ENCODE measurements at places on chromosomes 1 and 21.

GRCh38 chr21:34824314-34824713 is 155.5 kb downstream of the CLIC6 start:
- DNase-seq: no peak

DNA sequence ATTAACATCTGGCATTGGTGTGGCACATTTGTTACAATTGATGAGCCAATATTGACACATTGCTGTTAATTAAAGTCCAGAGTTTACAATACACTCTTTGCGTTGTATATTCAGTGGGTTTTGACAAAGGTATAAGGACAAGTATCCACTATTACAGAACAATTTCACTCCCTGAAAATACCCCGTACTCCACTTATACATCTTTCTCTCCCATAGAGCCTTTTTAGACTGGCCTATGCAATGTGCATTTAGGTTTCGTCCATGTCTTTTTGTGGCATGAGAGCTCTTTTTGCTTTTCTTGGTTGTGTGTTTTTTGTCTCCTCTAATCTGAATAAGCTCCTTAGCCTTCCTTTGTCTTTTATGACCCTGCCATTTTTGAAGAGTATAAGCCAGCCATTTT is 40.6 kb upstream of the TSNAX start:
- no peak for DNase-seq

GRCh38 chr1:19715334-19716203 is 50.9 kb downstream of the HTR6 start:
- DNase-seq: peak; percentile 90

DNA sequence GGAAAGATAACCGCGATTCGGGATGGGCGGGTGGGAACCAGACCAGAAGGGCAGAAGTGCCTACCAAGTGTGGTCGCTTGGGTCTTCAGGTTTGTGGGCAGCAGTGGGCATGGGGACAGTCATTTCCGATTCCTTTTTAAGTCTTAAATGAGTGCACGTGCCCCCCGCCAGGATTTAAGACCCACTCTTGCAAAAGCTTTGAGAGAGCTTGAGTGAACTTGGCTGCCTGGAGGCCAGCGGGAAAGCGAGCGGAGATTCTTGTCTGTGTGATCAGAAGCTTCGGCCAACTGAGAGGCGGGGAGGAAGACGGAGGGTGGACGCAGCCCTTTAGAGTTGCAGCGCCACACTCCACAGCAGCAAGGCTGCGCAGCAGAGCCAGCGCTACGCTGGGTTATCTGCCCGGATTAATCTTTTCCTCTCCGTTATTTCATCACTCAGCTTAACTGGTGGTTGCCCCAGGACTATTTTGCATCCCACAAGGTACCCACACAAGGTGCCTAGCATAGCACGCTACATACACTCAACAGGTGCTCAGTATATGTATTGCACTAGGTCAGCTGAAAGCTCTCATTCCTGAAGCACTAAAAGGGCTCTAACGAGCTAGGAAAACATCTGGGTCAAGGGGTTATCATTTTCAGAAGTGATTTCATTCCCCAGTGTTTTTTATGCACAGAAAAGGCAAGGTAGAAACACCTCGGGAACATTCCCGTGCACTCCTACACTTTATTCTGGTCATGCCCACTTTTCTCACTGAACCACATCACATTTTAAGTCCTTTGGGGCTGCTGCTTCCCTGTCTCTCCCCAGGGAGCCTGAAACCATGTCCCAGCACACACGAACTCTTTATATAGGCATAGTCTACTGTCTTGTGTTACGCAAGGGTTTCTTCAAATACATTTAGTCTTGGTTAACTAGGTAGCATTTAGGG is 1.5 kb upstream of the BATF3 start:
- no peak for DNase-seq

GRCh38 chr1:153764310-153764709 is 10.9 kb upstream of the SLC27A3 start:
- no peak for DNase-seq

DNA sequence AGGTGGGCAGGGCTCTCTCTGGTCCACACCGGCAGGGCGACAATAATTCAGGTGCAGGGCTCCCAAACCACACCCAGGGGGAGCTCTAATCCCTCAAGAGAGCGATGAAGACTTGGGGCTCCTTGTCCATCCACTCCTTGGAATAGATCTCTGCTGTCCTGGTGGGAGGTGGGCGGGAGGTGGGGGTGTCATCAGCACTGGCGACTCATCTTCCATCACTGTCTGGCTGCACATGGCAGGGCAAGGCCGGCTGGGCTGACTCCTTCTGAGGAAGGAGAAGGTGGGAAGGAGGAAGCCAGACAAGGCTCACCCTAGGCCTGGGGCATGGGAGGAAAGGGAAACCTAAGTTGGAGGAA is 29.3 kb downstream of the TNNT2 start:
- DNase-seq: peak; percentile 30

- DNase-seq: no peak
Measured at GRCh38 chr21:46173573-46173972, 10.7 kb downstream of the SPATC1L start.

- DNase-seq: no peak
Measured at GRCh38 chr1:24970399-24970753, 40.3 kb upstream of the RUNX3 start.

- no peak for DNase-seq
Measured at GRCh38 chr21:45175326-45176095, 101.1 kb downstream of the ADARB1 start.

DNA sequence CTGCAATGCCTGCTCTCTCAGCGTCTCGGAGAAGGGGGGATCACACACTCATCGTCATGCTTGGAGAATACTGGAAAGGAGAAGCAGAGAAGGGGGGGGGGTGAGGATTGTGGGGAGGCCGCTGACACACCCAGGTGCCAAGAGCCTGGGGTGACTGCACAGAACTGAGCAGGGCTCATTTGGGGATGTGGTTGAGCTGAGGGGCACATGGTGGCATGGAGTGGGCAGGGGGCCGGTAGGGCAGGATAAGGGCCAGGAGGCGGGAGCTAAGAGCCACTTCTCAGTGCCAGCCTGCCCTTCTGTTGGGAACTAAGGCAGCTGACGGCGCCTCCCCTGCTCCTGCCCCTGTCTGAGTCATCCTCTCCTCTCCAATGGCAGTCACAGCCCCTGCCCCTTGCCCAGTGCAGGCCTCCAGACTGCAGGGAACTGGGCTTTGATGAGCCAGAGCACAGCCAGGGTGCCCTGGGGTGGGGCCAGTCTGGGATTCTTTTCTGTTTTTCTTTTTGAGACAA is 27.2 kb downstream of the MRPL37 start:
- DNase-seq: peak; percentile 43

DNA sequence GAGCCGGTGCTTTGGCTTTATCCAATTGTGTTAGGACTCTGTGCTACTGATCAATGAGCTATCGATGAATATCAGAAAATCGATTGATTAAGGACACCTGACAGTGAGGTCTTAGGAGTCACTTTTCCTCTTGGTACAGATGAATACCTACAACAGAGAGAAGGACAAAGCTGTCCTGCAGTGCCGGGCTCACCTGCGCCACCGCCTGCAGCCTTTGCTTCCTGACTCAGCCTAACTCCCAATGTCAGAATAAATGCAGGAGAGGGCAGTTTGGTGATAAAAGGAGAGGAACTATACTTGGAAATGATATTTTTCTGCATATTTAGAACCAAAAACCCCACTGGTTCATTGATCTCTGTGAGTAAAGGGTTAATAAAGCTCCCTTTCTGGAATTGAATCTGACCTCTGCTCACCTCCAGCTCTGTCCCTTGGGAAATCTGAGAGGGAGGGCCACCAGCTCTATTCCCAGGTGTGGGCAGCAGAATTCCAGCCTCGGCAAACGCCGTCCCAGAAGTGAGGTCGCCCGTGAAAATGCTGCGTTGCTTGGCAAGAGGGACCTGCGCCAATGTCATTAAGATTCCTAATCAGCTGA is 39.3 kb downstream of the POFUT2 start:
- no peak for DNase-seq

- no peak for DNase-seq
Measured at GRCh38 chr1:174946031-174946430, 53.7 kb upstream of the CACYBP start.

DNA sequence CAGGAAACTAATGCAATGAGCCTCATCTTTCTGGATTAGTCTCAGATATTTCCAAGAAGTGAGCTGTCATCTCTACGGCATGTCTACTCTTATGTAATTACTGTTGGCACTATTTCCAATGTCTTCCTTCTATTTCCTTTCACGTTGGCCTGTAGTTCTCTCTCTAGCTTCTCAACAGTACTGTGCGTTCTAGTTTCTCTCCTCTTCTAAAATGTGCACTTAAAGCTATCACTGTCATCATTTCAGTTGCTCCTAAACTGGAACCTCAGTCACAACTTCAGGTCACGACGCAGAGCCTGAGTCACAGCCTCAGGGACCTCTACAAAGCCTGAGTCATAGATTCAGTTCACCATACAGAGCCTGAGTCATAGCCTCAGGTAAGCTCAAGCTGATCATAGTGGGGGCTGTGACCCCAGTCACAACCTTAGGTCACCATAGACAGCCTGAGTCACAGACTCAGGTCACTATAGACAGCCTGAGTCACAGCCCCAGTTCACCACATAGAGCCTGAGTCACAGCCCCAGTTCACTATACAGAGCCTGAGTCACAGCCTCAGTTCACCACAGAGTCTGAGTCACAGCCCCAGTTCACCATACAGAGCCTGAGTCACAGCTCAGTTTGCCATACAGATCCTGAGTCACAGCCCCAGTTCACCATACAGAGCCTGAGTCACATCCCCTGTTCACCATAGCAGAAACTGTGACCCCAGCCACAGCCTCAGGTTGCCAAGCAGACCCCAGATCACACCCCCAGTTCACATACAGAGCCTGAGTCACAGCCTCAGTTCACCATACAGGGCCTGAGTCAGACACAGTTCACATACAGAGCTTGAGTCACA is 13.0 kb downstream of the WNT9A start:
- no peak for DNase-seq

DNA sequence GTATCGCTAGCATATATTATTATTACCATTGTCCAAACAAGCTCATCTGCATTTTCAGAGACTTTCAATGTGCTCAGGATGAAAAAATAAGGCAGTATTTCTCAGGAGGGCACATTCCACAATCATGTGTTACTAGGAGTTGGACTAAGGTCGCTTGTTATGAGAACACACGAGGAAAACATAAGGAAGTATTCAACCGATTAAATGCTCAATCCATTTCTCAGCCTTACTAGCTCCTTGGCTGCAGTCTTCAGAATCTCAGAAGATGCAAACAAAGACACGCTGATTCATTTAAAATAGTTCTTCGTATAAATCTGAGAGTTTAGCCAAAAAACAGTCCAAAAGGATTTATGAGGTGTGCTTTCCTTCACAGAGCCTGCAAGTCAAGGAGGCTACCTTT is 82.0 kb upstream of the JAK1 start:
- no peak for DNase-seq

DNA sequence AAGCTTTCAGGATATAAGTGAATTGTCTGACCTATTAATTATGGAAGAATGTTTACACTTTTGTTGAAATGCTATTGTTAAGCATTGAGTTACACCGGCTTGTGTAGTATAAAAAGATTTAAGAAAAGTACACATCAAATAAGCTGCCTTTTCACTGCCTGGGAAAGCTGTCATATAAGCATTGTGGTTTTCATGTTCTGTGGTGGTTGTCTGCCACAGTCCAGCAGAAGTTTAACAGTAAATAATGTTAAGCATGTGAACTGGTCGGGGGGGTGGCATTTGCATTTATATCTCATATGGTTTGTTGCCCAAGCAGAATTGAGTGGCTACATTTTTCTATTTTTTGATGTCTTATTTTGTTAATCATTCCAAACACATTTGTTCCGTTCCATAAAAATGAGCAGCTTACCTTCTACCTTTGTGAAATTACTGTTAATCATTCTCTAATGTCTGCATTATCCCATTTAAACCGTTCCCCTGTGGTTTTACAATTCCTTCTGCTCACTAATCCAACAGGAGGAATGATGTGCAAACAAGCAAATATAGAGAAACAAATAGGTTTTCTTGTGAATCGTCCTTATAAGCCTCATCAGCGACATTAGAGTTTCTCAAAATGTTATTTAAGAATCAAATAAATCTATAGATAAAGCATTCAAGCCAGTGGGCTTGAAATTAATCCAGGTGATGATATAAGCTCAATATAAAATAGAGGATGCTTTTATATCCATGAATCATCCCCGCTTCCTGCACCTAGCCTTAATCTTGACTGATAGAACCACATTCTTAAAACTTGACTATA is 160.8 kb upstream of the SAMSN1 start:
- DNase-seq: no peak

- DNase-seq: no peak
Measured at GRCh38 chr1:170931650-170932049, 3.7 kb upstream of the MROH9 start.

DNA sequence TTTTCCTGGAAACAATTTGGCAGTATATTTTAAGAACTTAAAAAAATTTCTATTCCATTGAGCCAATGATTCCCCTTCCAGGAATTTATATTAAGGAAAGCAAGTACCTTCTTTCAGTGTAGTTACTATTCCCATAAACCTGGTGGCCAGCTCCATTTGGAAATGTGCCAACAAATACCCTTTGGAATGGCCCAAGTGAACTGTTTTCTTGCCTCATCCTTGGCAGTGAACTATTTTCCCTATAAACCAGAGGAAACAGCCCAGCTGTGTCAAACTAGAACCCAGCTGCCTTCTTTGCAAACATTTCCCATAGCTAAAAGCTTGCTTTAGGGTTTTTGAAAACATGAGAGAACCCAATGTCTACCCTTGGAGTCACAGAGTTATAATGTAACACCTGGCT is 496.9 kb downstream of the NEGR1 start:
- no peak for DNase-seq

- no peak for DNase-seq
Measured at GRCh38 chr1:97983126-97983525, 62.3 kb upstream of the DPYD start.

- no peak for DNase-seq
Measured at GRCh38 chr1:163670989-163671757, 349.4 kb downstream of the NUF2 start.

DNA sequence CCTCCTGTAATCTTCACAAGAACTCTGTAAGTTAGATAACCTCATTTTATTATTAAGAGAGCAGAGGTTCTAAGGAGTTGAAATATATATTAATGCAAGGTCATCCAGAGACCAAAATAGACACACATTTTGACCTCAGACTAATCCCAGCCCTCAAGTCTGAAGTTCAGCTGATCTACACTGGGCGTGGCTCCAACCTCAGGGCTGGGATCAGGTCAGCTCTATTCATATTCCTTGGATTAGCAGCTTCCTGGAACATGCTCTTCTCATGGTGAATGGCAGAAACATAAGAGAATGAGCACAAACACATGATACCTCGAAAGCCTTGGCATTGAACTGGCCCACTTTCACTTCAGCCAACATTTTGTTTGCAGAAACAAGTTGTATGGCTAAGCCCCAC is 200.8 kb upstream of the ST6GALNAC5 start:
- no peak for DNase-seq

DNA sequence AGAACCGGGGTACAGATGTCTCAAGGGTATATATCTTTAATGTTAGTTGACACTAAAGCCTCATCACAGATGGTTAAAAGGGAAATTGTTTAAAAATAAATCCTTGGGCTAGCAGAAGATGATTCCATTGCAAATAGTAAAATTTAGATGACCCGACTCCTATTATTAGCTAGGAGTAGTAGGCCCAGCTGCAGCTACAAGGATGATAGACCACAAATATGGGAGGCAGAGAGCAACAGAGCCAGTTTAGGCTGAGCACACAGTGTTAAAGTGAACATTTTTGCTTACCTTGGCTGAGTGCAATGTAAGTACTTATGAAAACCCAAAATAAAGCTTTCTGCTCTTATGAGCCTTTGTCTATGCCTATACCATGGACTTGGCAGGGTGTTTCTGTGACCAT is 100.5 kb upstream of the COL11A1 start:
- no peak for DNase-seq

GRCh38 chr1:221503268-221503667 is 238.6 kb downstream of the DUSP10 start:
- DNase-seq: no peak

Data from HS-27A (cell line).